ENCODE measurements at places on chromosomes 13 and 19.

GRCh38 chr13:25738342-25739196 lies 313.2 kb downstream of the SHISA2 start:
- peak; percentile 27 for DNase-seq

DNA sequence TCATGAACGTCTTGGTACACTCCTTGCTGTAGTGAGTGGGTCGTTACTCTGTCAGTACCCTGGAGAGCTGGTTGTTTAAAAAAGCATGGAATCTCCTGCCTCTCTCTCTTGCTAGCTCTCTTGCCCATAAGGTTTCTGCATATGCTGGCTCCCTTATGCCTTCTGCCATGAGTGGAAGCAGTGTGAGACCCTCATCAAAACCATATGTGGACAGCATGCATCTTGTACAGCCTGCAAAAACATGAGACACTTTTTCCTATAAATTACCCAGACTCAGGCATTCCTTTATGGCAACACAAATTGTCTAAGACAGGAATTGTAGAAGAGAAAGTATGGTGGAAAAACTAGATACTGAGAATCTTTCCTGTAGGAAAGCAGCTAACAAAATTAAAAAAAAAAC lies 516.3 kb downstream of the SLITRK6 start:
- DNase-seq = no peak

GRCh38 chr13:83453300-83453699 lies 429.0 kb downstream of the SLITRK1 start:
- no peak for DNase-seq

DNA sequence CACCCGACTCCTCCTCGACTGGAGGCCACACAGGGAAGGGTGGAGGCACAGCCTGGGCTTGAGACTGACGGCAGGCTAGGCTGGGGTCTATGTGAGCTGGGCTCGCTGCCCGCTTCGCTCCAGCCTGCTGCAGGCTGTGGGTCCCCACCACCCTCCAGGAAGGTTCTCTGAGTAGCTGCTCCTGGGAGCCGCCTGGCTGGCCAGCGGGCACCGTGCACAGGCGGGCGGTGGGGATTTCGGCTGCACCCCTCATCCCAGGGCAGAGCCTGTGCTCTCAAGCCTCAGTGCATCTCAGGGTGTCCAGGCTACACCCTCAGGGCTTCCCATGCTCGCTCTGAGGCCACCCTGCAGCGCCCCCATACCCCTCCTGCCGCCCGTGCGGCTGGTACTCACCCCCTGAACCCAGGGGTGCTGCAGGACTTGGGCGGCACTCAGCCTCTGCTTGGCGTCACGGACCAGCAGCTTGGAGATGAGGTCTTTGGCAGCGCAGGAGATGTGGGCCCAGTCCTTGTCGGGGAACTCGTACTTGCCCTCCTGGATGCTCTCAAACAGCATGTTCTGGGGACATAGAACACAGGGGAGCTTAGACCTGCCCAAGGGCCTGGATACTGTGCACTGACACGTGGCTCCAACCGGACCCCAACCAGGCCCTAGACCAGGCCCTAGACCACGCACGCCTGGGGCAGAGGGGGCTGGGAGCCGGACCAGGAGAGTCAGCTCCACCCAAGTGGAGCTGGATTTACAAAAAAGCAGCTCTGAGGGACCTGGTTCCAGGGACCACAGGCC lies 10.2 kb downstream of the MKNK2 start:
- DNase-seq = no peak

GRCh38 chr13:75196147-75196837 lies 285.7 kb downstream of the TBC1D4 start:
- no peak for DNase-seq

- DNase-seq = no peak
Measured at GRCh38 chr19:39032063-39032918, at the start of gene FBXO27. Gene FBXO27, minus strand, starts transcription at chr19:39032549. Its CDS starts 322 bp downstream, at chr19:39032227.

DNA sequence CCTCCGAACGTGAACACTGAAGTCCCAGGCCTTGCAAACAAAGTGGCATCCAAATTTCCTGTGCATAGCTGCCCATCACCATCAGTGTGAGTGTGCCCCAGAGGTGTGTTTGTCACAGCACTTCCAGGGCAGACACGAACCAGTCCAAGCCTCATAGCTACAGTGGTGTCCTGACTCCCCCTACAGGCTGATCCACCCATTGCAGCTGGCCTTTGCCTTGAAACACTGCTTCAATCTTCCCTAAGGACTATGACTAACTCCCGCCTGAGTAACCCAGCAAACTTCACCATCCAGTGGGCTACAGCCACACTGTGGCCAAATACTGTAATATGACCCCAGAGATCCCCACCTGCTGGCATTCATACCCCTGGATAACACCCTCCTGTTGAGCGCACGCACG lies 3.9 kb downstream of the ZNF266 start:
- peak; percentile 65 for DNase-seq

DNA sequence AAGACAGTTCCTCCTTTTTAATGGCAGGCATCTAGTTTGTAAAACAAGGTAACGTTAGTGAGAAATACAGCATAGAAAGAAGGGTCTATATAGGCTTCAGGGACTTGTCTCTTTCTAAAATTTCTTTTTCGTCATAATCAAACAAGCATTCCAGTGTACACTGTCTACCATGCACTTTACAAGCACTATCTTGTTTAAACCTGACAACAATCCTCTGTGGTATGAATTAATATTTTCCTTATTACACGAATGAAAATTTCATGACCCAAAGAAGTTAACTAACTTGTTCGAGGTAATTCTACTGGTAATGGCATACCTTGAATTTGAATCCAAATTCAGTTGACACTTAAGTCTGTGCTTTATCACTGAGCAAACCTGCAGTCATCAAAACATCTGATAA lies 399.7 kb upstream of the NBEA start:
- no peak for DNase-seq

DNA sequence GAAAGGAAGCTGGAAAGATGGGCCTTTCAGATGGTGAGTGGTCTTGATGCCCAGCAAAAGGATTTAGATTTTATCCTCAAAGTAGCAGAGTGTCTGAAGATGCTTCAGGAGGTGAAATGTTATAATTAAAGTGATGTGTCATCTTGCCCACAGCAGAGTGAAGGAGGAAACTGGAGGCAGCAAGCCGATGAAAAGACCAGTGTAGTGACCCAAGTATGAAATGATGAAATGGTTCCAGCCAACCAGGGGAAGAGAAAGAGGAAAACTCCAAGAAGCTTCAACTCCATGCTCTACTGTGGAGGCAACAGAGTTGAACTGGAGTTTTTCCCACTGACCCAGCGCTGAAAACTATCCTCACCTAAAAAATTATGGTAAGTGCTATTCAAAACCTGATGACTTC lies 66.7 kb downstream of the FOXO1 start:
- no peak for DNase-seq

GRCh38 chr13:98752467-98753290 lies at the start of gene SLC15A1:
Gene SLC15A1, minus strand, starts transcription at chr13:98752672. Its CDS starts 74 bp downstream, at chr13:98752598.
- DNase-seq = no peak

- DNase-seq = no peak
Measured at GRCh38 chr13:63540061-63540460, 2124.4 kb upstream of the PCDH20 start.

DNA sequence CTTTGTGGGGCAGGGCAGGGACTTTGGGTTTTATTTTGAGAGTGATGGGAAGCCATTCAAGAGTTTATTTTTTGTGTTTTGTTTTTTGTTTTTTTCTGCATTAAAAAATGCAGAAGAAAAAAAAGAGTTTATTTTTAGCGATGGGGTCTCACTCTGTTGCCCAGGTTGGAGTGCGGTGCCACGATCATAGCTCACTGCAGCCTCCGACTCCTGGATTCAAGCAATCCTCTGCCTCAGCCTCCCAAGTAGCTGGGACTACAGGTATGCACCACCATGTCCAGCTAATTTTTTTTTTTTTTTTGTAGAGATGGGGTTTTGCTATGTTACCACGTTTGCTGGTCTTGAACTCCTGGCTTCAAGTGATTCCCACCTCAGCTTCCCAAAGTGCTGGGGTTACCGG lies 12.5 kb upstream of the CA11 start:
- DNase-seq = no peak

DNA sequence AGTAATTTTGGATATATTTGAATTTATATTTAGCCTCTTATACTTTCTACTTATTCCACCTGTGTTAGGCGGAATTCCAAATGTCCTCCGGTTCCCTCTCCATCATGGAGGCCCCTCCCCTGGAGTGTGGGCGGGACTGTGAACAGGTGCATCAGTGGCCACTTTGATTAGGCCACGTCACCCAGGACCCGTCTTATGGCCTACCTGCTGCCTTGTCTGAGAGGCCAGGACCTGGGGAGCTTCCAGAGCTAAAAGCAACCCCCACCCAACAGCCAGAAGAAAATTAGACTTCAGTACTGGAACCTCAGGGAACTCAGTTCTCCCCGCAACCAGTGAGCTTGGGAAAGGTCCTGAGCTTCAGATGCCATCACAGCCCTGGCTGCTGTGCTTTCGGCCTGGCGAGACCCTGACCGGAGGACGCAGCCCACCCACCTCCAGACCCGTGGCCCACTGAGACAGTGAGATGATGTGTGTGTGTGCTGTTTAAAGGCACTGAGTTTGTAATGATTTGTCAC lies 200.2 kb upstream of the SOX1 start:
- no peak for DNase-seq

DNA sequence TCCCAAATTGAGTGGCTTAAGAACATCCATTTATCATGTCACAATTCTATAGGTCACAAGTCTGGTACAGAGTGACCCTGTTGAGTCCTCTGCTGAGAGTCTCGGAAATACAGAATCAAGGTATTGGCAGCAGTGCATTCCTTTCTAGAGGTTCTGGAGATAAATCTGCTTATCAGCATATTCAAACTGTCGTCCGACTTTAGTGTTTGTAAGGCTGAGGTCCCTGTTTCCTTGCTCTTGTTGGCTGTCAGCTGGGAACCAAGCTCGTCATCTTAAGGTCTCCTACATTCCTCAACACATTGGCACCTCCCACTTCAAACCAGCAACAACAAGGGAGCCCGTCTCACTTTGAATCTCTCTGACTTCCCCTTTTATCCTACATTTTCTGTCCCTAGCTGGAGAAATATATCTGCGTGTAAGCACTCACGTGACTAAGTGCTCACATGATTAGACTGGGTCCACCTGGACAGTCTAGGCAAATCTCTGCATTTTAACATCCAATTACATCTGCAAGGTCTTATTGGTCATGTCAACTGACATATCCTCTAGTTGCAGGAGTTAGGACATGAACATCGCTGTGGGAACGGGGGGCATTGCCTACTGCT lies 886.8 kb downstream of the PCDH9 start:
- DNase-seq = no peak

- no peak for DNase-seq
Measured at GRCh38 chr19:47230921-47231214, at the start of gene BBC3. Gene BBC3, minus strand, starts transcription at chr19:47231199. Its CDS starts 2,768 bp downstream, at chr19:47228431.

- no peak for DNase-seq
Measured at GRCh38 chr13:90866006-90866405, 481.5 kb upstream of the MIR17HG start.

- no peak for DNase-seq
Measured at GRCh38 chr19:18863843-18864362, 32.1 kb downstream of the CERS1 start.

DNA sequence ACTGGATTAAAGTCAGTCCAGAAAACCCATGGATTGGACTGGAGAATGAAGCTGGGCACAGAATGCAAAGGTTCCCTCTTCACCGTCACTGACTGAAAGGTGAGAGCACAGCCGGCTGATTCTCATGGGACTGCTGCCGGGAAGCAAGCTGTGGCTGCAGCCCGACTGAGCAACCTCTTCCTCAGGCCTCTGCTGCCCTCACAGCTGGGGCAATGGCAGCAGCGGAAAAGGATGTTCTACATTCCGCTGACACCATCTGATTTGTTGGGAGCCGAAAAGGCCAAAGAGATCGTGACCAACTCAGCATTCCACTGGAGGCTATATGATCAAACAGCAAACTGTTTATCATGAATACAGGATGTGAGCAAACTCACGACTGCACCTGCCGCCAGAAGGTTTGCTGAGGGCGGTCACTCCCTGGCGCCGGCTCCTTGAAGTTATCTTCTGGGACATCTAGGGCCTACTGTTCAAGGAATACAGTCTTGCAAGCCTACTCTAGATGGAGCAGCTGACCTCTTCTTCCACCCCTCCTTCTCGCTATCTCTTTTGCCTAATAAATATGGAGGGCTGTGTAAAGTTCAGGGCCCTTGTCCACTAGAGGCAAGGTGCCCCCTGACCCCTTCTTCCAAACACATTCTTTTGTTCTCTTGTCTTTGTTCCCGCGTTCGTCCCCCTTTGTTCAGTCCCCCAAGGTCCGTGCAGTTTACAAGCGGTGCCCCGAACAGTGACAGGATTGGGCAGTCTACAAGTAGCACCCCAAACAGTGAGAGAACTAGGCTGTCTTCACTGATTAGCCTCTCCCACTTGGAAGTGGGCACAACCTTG lies 19.6 kb upstream of the SIGLEC6 start:
- DNase-seq = no peak

DNA sequence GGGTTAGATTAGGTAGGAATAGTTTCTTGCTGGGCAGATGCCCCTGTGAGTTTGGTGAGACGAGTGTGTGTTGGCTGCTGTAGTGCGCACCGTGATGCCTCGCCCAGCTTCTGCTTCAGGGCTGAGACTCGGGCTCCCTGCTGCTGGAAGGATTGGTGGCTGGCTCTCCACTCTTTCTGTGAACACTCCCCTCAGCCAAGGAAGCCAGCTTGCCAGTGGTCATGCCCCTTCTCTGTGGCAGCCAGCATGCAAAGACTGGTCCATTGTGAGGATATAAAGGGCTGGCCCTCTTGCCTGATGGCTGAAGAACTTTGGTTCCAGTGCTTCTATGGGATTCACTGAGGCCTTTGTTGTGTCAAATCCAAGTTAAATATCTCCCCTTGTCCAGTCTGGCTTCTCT lies 2.9 kb upstream of the HTR2A start:
- no peak for DNase-seq

DNA sequence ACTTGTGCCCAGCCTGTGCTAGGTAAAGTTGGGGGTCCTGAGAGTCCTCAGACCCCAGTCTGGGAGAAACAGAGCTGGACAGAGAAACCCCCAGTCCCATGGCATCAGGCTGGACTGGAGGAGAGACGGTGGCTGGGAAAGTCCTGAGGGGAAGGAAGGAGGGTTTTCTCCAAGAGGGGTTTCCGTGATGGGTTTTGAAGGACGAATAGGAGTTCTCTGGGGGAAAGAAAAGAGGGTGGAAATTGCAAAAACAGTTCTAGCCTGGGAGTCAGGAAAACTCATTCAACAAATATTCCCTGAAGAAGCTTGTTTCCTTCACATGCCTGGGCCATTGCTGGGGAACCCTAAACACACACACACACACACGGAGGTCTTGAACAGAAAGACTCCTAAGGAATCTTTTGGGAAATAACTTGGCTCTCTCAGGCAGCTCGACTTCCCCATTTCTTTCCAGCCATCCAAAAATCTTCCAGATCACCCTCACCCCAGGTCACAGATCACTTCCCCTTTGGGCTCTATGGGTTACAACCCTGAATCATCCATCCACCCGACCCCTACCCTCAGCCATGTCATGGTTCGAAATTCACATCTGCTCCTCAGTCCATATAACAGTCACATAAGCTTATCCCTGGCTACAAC lies 47.5 kb downstream of the COLGALT1 start:
- DNase-seq = no peak

DNA sequence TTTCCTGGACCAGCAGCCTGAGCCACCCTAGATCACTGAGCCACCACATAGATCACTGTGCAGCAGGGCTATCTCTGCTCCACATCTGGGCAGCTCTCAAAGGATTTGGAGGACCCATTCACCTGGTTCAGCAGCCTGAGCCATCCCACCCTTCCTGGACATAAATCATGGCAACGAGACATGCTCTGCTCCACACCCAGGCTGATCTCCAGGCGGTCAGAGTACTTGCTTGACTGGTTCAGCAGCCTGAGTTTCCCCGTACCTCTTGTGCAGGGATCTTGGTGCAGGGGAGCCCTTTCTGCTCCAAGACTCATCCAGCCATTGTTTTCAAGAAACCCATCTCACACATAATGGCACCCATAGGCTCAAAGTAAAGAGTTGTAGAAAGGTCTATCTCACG lies 195.3 kb downstream of the LIG4 start:
- DNase-seq = peak; percentile 88

Measured in HT-29 (cell line).